ENCODE measurements at places on chromosomes 2 and 18.

DNA sequence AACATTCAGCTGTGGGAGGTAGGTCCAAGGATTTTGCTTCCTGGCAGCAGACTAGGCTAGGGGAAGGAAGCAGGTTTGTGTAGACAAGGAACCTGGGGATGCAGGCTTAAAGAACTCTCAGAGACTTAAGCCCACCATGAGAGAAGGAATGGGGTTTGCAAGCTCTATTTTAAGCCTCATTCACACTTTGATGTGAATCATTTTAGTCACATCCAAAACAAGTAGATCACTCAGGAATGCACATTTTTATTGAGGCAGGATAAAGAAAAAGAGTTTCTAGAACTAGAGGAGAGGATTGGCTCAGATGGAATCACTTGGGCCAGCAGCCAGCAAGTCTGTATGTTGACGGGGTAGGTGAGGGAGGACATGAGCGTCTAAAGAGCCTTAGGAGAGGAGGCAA lies 3.3 kb upstream of the NAPG start:
- no peak for DNase-seq

GRCh38 chr2:135052997-135053474 lies 944 bp downstream of the RAB3GAP1 start:
- DNase-seq, result no peak

- no peak for DNase-seq
Observed at GRCh38 chr18:78228974-78229373, 750.6 kb upstream of the SALL3 start.

DNA sequence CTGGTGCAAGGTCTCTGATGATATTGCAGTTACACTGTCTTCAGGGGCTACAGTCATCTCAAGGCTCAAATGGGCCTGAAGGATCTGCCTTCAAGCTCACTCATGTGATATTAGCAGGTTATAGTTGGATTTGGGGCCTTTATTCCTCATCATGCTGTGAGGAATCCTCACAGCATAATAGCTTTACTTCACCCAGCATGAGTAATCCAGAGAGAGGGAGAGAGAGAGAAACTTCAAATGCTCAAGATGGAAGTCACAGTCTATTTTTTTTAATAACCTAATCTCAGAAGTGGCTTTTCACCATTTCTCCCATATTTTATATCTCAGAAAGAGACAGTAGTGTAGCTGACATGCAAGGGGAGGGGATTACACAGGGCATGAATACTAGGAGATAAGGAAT lies 658.7 kb downstream of the EPHA4 start:
- DNase-seq, result no peak

GRCh38 chr2:107931412-107931811 lies 54.9 kb upstream of the SLC5A7 start:
- DNase-seq, result no peak

GRCh38 chr2:234702731-234703225 lies 205.9 kb upstream of the ARL4C start:
- no peak for DNase-seq

GRCh38 chr2:99821572-99821971 lies 320.8 kb downstream of the AFF3 start:
- no peak for DNase-seq

- DNase-seq, result no peak
Observed at GRCh38 chr2:152097801-152098495, 896 bp downstream of the CACNB4 start.

- no peak for DNase-seq
Observed at GRCh38 chr18:36015629-36016028, 43.1 kb downstream of the RMP24 start.

DNA sequence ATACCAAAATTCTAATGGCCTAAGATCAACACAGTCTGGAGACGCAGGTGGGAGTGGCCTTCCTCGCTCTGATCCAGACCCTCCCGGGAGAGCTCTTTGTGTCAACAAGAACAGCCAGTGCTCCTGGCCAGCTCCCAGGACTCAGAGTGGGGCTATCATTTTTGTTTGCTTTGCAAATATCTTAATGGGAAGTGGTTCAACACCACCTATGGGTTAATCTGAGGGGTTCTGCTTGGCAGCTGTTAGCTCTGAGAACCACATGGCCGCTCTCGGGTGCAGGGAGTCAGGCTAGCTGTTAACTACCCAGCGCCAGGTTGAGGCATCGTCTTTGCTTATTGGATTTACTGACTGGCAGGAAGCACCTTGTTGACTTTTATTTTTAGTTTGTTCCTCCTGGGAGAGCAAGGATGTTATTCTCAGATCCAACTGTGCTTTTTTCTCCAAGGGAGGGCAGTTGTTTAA lies 184.8 kb upstream of the SP5 start:
- DNase-seq, result no peak

GRCh38 chr18:48065601-48065995 lies 135.1 kb upstream of the SMAD2 start:
- no peak for DNase-seq

- DNase-seq, result no peak
Observed at GRCh38 chr18:49955263-49955662, 141.9 kb upstream of the ACAA2 start.

DNA sequence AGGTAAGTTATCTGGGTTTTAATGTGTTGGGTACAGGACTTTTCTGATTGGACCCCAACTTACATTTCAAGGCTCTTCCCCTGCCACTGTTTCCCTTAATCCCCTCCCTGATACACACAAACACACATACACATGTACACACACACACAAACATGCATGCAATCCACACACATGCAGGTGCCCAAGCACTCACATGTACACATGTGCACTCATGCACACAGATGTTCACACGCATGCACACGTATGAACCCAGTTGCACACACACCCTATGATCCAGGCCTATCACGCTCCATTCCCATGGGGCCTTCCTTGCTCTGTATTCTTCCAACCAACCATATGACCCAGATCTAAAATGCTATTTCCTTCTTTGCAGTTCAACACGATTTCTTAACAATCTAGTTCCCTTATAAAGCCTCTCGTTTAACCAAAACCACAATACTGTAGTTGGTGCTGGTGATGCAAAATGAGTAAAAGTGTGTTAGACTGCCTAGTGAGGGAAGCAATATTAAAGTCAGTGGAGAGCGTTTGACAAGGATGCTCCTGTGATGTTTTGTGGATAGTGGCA lies 11.1 kb downstream of the SERPINB8 start:
- DNase-seq, result no peak

- no peak for DNase-seq
Observed at GRCh38 chr2:46909771-46910419, 5.7 kb downstream of the MCFD2 start.

DNA sequence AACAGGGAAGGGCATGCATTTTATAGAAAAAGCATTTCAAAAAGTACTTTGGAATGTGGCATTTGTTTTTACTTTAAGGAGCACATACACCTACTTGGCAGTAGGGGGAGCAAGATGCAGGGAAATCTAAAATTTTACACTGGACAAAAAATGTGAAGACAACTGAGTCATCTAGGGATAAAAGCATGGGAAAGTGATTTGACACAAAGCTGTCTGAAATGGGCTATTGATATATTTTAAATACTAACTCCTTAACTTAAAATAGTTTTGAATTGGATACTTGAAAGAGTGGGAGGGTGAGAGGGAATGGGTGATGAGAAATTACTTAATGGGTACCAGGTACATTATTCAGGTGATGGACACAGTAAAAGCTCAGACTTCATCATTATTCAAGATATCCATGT lies 15.8 kb downstream of the TMEM200C start:
- no peak for DNase-seq

- no peak for DNase-seq
Observed at GRCh38 chr2:225207043-225207442, 164.8 kb upstream of the DOCK10 start.

- no peak for DNase-seq
Observed at GRCh38 chr2:171146071-171146470, 14.6 kb downstream of the TLK1 start.

All from CD4-positive, alpha-beta T cell treated with Interleukin-1 beta for 1 hour (primary cell).